CD8-positive, alpha-beta memory T cell (primary cell): ENCODE measurements at places on chromosomes 7 and 10.

DNA sequence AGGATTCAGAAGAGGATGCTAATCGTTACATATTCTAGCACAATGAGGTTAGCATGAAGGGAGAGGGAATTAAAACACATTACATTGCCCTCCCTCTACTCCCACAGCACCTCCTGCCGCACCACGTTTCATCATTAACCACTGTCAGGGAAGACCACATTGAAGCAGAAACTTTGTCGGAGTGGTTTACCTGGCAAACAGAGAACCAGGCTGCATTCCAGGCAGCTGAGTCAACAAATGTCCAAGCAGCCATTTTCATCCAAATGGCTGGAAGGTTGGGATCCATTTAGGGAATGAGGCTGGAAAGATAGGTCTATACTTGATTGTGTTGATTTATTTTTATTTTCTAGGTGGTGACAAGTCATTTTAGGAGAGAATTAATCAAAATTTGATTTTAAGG is 273.6 kb downstream of the DYNC1I1 start:
- DNase-seq, result no peak

GRCh38 chr7:48901966-48902365 is 22.4 kb upstream of the CDC14C start:
- DNase-seq, result no peak

DNA sequence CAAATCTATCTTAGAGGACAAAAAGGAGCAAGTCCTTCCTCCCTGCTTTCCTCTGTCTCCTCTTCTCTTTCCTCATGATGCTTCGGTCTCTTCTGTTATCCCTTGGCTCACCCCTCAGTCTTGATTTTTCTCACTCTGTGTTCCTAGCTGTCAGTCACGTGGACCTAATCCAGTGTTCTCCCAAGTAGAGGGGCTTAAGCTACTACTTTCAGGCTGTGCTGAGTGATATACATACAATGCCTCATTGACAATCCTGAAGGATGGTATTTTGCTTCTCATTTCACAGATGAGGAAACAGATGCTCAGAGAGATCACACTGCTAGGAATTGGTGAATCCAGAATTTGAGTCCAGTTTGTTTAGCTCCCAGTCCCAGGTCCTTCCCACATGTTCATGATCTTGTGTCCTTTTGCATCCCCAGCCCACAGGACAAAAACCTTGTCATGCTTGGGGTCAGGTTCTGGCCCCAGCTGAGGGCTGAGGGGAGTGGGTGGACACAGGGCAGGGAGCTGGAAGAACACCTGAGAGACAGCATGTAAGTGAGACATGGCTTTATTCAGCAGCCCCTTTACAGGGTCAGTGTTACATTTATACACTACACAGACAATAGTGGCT is 50.5 kb upstream of the KMT2E start:
- DNase-seq, result no peak

DNA sequence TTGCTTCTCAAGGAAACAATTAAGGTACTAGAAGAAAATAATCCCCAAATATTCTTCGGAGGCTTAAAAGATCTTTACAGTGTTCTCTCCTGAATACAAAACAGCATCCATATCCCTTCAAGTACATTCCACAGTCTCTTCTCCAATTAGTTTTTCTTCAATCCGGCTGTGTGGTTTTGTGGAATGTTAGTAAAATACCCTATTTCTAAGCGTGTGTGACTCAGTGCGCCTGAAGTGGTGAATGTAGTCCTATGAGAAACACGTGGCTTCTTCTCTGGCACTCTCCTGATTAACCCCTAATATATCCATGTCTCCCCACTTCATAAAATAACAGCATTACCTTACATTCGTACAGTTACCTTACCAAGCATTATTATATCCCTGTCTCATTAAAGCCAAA is 570.2 kb downstream of the ARL4A start:
- DNase-seq, result no peak

DNA sequence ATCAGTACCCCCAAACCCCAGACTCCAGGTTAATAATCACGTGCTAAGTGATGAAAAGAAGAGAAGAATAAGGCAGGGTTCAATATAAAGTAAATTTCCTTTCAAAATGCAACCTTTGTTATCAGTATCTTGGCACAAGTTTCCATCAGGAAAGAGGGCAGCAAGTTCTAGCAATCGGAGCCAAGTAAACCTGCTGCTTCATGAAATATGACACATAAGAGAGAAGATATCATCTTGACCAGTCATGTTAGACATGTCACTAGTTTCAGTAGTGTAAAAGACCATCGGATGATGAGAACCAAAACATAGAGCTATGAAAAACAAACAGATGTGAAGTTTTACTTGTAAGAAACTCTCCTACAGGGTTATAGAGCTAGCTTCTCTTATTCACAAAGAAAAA is 44.0 kb downstream of the AASS start:
- no peak for DNase-seq

- DNase-seq, result no peak
Observed at GRCh38 chr7:73850781-73851207, 8.5 kb upstream of the METTL27 start.

DNA sequence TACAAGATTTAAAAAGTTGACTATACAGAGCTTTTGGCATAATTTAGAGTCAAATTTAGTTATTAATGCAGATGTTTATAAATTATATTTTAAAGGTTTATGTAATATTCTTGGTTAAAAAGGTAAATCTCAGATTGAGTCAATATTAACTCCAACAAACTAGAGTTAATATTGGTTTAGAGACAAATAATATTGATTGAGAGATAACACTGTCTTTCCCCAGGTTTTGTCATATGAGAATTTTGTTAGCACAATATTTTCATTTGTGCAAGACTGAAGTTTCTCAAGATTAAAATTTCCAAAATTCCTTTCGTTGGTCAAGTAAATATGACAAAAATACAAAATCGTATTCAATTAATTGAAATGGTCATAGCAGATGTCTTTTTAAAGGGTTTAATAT is 12.9 kb upstream of the AKR1D1 start:
- DNase-seq, result no peak

- no peak for DNase-seq
Observed at GRCh38 chr7:80851896-80852476, 66.9 kb downstream of the SEMA3C start.

DNA sequence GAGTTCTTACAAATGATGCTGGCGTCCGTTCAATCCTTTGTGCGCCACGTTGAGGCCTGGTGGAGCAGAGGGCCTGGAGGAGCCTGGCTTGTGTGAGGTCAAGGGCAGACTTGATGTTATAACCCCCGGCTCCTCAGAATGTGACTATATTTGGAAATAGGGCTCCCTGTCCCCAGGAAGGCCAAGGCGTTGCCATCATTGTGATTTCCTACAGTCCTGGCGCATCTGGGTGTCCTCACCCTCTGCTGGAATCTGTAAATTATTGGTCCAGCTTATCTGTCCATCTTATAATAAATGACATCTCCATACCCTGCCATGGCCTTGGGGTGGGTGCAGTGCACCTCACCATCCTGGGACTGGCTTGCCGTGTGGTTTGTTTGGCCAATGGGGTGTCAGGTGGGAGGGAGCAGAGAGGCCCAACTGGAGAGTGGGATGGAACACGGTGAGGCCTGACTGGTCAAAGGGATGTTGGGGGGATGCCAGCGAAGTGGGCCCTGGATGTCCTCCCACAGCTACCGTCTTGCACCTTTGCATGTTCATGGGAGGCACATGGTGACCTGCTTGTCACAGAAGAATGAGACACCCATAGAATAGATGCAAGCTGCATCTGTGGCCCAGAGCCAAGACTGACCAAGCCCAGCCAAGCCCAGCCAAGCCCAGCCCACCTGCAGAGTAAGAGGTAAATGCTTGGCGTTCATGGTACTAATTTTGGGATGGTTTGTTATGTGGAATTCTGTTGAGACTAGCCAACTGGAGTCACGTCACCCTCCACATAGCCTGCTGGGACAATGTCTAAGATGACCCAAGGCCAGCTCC is 11.1 kb upstream of the LRRC27 start:
- no peak for DNase-seq

DNA sequence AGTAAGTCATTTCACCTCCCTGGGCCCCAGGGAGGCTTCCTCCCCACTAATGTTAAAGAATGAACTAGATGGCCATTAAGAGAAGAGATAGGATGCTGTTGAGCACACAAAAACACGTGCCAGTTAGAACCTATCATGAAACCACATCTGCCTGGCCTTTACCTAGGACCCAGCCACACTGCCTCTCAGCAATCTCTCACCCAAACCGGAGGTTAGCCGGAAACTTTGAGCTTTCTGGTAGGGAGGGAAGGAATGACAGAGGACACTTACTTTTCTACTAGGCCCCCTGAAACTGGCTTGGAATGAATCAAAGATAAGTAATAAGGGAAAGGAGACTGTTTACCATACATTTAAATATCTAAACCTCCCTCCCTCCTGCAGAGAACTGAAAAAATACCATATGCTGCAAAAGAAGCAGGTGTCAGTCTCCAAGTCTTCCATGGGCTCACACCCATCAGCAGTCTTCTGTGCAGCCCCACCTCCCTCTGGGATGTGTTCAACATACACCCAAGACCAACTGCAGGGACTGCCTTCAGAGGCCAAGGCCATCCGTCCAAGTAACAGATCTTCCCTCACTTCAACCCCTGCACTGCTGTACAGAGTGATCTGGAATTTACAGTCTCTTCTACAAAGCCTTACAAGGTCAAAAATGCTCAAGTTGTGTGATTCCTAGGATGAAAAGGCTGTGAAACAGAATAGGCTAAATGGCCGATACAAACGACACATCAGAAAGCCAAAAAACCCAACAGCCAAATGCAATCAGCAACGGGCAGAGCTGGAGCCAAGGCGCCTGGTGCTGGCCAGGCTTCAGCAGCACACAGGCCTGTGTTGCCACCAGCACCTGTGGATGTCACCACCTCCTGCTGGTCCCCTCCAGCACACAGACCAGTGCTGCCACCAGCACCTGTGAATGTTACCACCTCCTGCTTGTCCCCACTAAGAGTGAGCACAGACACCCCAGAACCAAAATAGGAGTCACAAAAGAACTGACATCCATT is 42.4 kb downstream of the SORBS1 start:
- DNase-seq, result no peak

DNA sequence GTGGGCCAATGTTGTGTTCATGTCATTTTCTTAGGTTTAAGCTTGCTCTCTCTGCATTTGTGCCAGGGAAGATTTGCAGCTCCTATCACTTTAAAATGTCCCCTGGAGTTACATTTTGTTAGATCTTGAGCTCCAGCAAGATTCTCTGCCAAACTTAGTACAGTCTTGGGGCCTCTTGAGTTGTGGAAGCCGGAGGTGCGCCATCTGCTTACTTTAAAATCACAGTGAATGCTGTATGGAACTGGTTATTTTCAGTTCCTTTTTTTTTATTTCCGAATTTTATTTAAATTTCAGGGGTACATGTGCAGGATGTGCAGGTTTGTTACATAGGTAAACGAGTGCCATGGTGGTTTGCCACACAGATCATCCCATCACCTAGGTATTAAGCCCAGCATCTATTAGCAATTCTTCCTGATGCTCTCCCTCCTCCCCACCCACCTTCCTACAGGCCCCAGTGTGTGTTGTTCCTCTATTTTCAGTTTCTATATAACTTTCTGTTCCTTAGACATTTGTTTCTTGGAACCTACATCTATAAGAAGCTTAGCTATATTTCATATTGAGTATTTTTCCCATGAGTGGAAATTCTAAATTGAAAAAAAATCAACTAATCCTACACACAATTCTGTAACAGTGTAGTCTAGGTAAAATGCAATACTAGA is 114.4 kb upstream of the CREB5 start:
- DNase-seq, result no peak

DNA sequence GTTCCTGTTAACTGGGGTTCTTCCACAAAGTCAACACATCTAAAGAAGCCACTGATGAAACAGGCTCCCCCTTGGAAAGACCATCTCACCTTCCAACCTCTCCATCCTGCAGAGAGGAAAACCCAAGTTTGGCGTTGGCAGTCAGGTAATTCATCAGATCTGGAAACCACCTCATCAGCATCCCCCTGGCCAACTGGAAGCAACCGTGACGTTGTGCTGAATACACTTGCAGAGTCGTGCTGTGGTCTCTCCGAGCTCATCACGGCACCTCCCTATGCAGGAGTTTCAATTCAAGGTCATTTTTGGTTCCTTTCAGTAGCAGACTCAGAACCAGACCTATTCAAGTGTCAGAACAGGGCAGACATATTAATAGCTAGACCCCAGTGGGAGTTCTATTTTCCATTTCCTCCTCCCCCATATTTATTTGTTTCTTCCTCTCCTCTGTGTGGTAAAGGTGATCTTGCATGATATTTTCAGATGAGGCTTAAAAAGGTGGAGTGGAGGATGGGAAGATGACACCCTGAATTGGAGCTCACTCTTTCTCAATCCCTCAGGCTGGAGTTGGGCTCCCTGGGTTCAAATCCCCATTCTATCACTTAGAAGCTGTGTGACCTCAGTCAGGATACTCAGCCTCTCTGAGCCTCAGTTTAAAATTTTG is 149.1 kb upstream of the ADO start:
- no peak for DNase-seq

GRCh38 chr10:11125004-11125403 is 107.3 kb downstream of the CELF2 start:
- no peak for DNase-seq

DNA sequence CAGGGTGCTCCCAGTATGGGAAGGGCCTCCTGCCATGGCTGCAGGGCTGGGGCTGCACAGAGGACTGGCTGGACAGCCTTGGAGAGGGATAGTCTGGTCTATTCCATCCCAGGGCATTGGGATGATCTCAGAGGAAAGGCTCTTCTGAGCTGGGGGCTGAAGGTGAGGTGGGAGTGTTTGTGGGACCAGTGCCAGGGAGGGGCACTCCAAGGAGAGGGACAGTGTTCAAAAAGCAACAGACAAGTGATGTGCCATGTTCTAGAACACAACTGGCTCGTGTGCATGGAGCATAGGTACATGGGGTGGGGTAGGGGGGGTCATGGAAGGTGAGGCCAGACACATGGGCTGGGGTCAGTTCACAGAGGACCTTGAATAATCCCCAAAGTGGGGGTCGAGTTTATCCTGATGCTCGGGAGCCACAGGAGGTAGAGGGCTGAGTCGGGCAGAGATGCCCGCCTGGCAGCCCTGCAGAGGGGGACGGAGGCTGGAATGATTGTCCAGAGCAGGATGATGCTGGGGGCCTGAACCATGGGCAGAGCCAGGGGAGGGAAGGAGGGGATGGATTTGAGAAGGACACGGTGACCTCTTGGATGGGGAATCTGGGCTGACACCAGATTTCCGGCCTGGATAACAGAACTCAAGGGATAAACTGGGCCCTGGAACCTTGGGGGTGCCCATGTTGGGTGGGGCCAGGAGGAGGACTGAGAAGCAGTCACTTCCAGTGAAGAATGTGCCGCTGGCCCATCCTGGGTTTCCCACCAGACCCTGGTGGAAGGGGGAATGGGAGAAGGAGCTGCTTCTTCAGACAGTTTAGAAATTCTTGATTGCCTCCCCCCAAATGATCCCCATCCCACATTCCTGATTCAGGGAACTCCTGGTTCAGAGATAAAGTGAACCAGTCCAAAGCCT is 50.4 kb downstream of the NEURL1 start:
- no peak for DNase-seq
